ENCODE measurements at places on chromosomes 16 and 17.
A peak's percentile ranks its signal among the peaks of the same experiment; 100 is the strongest.

DNA sequence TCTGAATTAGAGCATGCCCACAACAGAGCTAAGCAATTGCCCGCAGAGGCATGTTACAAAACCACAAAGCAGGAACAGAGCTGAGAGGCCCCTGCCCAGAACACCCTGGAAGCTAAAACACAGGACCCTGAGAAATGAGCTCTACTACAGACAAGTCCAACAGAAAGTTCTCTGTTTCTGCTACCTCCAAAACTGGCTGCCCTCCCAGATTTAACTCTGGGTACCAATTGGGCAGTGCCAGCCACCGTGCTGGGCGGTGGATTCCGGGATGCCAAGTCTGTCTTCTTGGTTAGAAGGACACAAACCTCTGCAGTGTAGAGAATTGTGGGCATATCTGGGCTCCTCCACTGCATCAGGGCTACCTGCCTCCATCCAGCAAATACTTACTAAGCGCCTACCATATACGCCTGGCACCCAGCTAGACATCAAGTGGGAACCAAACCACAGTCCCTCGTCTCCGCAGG is 1.0 kb downstream of the CMTM4 start:
- no peak for DNase-seq

DNA sequence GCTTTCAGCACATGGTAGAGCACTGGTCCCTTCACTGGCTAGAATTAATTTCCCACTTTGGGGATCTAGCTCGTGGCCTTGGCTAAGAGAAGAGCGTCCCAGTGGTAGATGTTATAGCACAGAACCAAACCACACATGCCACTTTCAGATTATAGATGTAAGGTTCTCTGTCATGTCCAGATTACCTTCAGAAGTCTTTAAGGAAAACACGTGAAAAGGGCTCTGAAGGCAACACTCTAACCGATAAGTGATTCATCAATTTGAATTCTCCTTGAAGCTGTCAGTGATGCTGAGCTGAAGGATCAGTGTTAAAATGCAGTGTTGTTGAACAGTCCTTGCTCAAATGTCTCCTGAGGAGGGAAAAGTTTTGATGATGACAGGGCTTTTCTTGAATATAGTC is 43.5 kb upstream of the VPS4A start:
- DNase-seq, result no peak

DNA sequence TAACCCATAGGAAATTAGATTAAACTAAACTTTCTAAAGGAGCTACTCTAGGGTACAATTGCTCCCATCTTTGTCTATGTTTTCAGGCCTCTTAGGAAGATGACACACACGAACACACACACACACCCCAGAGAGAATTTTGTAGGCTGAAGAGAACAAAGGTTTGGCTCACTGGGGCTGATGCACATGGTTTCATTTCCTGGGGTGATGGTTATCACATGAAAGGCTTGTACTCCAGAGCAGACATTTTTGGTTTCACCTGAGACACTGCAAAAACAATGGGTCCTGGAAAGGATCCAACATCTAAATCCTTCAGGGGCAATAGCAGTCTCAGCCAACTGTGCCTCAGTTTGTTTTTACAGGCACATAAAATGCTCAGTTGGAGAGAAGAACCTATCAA is 62.8 kb downstream of the GRB7 start:
- peak; percentile 35 for DNase-seq

DNA sequence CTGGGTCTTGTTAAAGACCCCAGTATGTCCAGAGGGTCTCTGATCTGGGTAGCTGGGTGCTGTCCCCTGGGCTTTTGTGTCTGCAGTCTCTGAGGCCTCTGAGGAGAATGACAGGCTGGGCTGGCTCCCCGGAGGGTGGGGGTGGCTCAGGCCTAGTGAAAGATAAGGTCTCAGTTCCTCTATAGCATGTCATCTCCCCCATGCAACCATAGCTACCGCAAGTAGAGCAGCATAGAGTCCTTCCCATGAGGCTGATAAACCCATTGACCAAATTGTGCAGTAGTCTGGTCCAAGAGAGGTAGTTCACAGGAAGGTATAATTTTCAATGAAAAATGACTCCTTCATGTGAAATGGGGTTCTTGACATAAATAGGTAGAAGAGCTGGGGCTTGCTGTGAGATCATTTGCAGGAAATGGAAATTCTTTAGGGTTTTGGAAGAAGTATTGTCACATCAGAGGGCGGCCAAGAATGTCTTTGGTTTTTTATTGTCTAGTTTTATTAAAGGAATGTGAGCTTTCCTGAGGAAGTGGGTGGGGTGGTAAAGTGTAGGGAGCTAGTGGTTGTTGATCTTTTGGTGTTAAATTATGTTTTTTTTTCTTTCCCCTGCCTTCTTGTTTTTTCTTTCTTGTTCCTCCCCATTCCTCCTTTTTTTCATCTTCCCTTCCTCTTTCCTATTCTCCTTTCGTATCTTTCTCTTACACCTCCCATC is 21.0 kb downstream of the SLC7A6OS start:
- DNase-seq, result no peak
